ENCODE measurements at places on chromosomes 16 and 17.

- DNase-seq = no peak
Measured at GRCh38 chr16:27838536-27839175, 224.9 kb downstream of the GSG1L start.

- no peak for DNase-seq
Measured at GRCh38 chr17:59437791-59438281, 106.4 kb downstream of the YPEL2 start.

- DNase-seq = no peak
Measured at GRCh38 chr17:61211236-61211635, 188.4 kb upstream of the TBX2 start.

DNA sequence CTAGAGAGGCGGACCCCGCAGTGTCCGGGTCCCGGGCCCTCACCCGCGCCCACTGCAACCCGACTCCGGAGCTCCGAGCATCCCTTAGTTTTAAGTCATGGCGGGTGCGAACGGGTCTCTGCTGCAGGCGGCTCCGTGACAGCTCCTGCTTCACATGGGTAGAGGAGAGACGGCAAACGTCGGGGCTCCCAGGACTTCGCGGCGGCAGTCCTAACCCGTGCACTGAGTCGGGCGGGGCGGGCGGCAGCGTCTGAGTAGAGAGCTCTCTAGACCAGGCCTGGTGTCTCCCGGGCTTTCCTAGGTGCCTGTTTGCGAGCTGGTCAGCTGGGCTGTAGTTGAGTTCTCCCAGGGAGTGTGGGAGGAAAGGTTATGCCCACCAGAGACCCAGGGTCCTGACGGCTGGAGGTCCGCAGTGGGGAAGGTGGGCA is 345 bp downstream of the TSC2 start:
- no peak for DNase-seq

DNA sequence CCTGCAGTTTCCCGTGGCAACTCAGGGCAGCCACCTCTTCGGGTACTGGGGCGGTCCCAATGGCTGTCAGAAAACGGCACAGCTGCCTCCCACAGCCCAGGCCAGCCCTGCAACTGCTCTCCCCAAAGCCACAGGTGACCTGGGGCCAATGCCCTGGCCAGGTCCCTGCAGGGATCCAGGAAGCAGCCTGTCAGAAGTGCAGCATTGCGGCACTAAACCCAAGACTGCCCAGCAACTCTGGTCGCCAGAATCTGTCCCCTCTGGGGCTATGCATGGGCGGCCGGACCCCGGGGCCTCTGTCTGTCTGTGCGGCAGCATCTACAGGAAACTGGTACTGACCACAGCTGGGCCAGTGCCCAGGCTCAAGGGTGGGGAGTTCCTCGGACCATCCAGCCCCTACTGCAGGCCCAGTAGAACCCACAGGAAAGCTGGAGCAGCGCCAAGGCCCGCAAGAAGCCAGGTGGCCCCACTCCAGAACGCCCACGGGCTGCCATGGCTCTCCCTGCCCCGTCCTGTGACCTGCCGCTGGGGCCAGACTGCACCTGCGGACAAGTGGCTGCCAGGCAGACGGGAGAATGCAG is 5.5 kb downstream of the CYBC1 start:
- DNase-seq = no peak

DNA sequence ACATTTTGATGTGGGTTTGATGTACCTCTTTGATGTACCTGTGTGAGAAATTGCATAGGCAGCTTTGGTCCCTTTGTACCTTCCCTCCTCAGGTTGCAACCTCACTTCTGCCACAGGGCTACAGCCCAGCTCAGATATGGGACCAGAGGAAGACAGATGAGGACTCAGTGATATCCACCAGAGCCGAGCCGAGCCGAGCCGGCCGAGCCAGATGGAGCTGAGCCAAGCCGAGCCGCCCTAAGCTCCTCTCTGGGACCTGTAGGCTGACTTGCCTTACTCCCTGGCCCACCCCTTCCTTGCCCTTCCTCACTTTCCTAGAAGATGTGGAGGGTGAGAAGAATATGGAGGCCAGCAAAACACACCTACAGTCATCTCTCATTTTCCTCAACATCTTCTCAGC is 3.8 kb downstream of the HEATR9 start:
- no peak for DNase-seq

GRCh38 chr17:71765437-71765836 is 355.4 kb upstream of the SOX9 start:
- DNase-seq = no peak

DNA sequence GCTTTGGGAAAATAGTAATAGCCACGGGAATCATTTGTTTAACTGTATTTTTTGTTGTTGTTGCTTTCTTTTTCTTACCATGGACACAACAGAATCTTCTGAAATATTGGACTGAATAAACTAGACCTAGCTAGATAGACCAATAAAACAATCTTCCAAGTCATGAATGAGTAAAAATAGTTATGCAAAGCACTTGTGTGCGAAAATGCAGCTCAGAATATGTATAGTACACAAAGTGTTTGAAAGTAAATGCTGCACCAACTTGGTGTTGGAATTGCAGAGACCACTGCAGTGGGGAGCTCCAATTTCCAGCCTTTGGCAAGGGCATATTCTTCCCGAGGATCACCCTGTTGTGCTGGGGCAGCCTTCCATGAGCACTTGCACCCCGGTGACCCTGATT is 68.0 kb downstream of the AATF start:
- DNase-seq = no peak

- no peak for DNase-seq
Measured at GRCh38 chr17:61401389-61402072, 1.9 kb downstream of the TBX2 start.

DNA sequence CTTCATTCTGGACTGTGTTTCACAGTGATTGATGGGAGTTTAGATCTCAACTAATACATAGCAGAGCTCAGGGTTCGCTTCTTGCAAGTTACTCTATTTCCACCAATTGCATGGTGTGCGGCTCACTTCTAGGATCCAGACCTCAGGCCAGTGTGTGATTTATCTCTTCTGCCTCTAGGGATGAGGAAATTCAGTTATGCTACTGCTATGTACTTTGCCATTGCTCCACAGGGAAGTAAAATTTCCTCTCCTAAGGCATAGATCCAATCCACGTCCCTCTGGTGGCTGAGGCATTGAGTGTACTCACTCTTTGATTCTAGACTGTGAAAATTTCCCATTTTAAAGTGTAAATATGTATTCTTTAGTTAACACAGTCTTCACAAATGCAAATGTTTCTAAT is 214.1 kb downstream of the HS3ST3B1 start:
- no peak for DNase-seq

- DNase-seq = no peak
Measured at GRCh38 chr16:88974080-88974915, 2.7 kb downstream of the CBFA2T3 start.

DNA sequence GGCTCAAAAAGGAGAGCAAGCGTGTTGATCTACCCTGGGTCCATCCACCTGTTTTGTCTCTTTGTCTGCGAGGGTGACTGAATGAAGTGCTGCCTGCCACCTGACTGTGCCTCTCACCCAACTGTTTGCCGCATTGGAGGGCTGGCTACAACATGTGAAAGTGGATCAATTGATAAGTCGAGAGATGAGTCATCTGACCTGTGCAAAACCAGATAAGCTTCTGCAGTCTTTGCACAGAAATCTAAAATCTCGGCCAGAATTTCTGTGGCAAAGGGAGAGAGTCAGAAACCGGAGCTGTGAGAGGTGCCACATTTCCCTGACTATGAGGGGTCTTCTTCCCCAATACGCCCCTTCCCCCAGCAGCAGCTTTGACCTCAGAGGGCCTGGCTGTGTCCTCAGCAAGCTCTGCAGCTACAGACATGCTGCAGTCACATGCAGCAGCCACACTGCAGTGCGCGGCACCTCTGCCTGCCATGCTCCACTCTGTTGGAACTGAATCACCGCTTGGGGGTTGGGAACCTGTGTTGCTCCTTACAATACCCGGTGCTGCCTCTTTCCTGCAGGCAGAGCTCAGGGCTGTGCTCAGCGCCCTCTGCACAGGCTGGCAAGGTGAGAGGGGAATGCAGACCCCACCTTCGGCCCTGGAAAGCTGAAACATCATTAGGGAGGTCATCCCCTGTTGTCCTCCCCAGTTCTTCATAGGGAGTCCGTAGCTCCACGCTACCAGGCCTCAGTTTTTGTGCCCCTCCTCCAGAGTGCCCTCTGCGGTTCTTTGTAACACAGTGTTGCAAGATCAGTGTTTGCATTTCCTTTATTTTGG is 16.2 kb upstream of the HAS3 start:
- DNase-seq = peak; percentile 34

- no peak for DNase-seq
Measured at GRCh38 chr16:74188856-74189255, 107.8 kb upstream of the PSMD7 start.

DNA sequence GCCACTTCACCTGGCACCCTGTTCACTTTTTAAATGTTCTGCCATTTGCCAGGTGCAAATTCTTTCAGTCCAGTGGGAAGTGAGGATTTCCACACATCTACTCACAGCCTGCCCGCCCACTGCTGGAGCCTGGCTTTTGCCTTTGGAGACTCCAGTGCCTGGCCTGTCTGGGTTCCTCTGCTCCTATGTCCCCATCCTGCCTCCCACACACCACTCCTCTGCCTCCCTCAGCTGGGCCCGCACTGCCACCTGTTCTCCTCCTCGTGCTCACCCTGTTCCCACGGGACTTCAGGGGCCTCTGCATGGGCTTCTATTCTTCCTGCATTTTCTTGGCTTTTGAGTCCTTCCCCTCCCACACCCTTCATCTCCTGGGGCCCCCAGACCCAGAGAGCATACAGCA is 7.9 kb upstream of the NDRG4 start:
- DNase-seq = no peak

DNA sequence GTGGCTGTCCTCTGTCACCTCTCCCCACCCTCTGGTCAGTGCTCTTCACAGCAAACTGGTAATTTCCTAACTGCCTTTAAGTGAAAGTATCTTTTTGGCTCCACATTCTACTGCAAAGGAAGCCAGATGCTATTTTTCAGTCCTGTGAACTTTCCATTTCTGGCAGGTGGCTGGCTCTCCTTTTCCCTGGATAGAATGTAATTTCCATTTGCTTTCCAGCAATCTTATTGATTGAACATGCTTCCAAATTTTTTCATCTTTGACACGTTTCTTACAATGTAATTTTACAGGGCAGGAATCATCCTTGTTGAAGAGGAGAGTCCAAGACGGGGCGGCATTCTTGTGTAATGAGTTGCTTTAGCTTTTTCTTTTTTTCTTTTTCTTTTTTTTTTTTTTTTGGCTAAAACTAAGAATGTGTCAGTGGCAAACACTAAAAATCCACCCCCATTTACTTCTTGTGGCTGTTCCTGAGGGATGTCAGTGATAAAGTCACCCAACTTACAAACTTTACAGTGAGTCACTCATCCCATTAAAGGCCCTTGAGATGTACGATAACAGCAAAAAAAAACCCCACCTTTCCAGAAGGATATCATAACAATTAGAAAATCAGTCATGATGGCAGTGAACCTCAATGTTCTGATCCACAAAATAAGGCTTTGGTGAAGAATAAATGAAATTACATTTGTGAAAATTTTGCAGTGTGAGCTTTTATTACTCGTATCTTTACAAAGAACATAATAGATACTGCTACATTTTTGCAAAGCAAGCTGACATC is 29.4 kb upstream of the PRKCA start:
- DNase-seq = no peak

DNA sequence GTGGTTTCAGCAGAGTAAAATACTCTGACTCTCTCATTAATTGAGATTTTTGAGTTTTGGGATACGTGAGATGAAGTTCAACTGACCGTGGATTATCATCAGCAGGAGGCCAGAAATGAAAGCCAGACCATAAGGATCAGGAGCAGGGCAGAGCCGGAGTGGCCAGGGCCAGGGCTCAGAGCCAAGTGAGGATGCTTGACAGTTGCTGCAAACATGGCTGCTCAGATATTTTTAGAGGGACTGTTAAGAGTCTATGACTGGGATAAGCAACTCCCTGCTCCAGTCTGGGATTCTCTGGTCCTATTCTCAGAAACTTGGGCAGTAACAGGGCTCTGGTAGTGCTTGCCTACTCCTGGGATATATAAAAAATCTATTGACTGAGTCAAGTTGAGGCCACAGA is 17.6 kb upstream of the CDH13 start:
- DNase-seq = no peak

- no peak for DNase-seq
Measured at GRCh38 chr17:50272246-50272645, 2.0 kb upstream of the TMEM92 start.

GRCh38 chr16:27644165-27644564 is 94.2 kb downstream of the KATNIP start:
- no peak for DNase-seq

DNA sequence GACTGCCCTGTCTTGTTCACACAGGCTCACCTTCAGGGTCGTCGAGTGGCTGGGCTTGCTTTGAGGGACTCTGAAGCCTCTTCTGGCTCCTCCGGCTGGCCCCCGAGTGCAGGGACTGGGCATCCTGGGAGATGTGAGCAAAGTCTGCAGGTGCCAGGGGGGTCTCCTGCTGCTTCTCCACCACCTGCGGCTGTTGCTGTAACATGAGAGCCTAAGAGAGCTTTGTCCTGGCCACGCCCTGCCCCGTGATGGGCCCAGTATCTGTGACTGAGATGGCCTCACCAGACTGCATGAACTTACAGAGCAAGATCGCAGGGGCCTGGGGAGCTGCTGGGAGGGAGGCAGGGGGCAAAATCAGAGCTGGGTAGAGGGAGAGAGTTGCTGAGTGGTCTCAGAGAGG is 12.5 kb downstream of the ERN2 start:
- DNase-seq = no peak

DNA sequence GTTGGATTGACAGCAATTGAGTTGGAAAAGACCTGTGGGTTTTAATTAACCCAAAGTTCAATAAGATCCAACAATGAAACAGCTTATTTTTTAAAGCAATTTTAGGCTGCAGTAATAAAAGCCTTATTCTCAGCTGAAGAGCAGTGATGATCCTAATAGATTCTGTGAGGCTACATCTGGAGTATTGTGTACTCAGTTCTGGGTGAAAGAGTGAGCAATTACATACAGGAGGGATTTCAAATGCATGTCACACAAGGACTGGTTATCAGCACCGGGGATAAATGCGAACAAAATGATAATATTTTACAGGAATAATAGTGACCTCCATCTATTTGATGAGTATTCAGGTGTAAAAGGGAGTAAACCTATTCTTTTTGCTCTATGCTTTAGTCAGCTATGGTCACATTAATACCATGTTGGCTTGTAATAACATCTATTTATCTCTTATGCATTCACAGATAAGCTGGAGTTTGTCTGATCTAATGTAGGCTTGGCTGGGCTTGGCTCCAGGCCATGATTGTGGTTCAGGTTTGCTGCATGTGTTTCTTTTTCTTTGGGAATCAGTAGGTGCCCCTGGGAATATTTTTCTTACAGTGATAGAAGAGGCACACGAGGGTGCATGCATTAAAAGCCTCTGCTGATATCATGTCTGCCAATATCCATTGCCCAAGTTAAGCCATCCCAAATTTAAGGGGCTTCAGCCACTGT is 22.2 kb upstream of the TOX3 start:
- no peak for DNase-seq

DNA sequence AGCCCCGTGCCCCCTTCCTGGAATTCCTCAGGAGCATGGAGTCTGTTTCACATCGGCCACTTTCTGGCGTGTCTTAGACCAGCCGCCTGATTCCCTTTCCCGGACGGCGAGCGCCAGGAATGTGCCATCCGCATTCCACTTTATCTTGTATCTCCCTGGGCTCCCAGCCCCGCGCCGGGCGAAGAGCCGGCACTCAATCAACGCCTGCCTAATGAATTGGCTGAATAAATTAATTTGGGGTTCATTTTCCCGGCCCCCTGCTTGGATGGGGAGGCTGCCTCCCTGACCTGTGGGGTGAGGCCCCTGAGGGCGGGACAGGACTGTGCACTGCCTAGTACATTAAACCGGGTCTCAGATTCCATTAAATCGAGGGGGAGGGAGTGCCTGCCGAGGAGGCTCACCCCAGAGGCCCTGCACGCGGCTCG is 282.3 kb upstream of the TNRC6C start:
- no peak for DNase-seq
